ENCODE measurements at places on chromosomes 2 and 18.

- no peak for DNase-seq
Observed at GRCh38 chr2:239918749-239919148, 106.4 kb downstream of the NDUFA10 start.

- no peak for DNase-seq
Observed at GRCh38 chr2:13480057-13480456, 763.3 kb downstream of the TRIB2 start.

- DNase-seq, result no peak
Observed at GRCh38 chr2:123771928-123772632, 253.0 kb upstream of the CNTNAP5 start.

GRCh38 chr2:64524604-64525316, 632 bp downstream of the AFTPH start:
- DNase-seq, result no peak

GRCh38 chr2:210818473-210818872, 262.1 kb downstream of the CPS1 start:
- no peak for DNase-seq

DNA sequence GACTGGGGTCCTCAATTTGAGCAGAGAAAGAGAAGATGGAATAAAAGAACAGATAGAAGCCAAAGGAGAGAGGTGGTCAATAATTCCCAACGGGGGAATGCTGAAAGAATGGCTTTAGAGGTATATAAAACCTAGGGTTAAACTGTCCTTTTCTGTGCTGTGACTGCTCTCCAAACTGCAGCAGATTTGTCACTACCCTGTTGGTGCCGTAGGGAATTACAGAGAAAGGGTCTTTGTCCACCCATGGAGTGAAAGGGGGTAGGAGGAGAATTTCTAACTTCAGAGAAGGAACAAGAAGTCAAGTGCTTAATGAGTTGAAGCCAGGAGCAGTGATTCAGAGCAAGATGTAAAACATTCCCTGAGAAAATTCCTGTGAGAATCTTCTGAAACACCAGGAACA, 486.5 kb downstream of the NUP35 start:
- DNase-seq, result no peak

- DNase-seq, result no peak
Observed at GRCh38 chr2:191860760-191861466, 14.0 kb upstream of the CAVIN2 start.

GRCh38 chr2:53127061-53127650, 640.4 kb upstream of the CHAC2 start:
- no peak for DNase-seq

DNA sequence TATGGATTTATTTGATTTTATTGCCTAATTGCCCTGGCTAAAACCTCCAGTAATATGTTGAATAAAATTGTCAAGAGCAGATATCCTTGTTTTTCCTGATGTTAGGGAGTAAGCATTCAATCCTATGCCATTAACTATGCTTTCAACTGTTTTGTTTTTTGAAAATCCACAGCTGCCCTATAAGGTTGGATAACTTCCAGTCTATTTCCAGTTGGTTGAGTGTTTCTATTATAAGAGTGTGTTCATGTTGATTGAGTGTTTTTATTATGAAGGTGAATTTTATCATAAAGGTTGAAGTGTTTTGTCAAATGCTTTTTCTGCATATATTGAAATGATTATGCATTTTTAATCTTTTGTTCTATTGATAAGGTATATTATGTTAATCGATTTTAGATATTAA, 149.9 kb upstream of the SCN7A start:
- no peak for DNase-seq
